ENCODE measurements at places on chromosomes 3 and 15. TPM values are rescaled to one million over a fixed set of nuclear protein-coding genes. Genes with fewer than 3 reads are reported as not detected.

CD96 gene
- total RNA-seq: 2.8 TPM

CCDC9B gene
- 3.5 TPM for total RNA-seq

SEMA5B gene
- total RNA-seq: not detected

ROPN1 gene
- not detected for total RNA-seq

CLDN1 gene
- not detected for total RNA-seq

TGM4 gene
- total RNA-seq: not detected

VEPH1 gene
- total RNA-seq: 1.2 TPM

All from subcutaneous adipose tissue (tissue), 4 donors.